ENCODE measurements at places on chromosomes 6 and 20.

GRCh38 chr6:4912559-4912958, 91.3 kb downstream of the RPP40 start:
- no peak for DNase-seq

DNA sequence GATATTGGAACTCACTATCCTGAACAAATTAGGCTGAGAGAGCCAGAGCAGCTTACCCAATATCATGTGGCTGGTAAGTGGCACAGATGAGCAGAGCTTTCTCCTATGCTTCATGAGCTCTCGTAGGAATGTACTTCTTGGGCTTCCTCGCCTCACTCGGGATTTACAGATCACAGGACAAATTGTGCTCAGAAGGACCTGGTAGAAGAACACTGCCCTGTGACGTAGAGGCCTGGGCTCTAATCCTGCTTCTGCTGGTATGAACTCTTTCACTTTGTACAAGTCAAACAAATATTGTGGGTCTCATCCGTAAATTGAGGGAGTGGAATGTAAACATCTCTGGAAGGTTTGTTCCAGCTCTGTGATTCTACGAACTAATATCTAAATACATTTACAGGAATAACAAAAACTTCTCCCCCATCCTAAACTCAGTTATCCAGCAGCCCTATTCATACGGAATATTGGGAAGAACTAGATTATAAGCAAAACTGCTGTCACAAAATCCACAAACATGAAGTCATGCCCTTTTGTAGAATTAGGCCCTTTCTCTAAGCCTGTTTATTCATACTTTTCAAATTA, 187.6 kb downstream of the CLIC5 start:
- DNase-seq, result no peak

DNA sequence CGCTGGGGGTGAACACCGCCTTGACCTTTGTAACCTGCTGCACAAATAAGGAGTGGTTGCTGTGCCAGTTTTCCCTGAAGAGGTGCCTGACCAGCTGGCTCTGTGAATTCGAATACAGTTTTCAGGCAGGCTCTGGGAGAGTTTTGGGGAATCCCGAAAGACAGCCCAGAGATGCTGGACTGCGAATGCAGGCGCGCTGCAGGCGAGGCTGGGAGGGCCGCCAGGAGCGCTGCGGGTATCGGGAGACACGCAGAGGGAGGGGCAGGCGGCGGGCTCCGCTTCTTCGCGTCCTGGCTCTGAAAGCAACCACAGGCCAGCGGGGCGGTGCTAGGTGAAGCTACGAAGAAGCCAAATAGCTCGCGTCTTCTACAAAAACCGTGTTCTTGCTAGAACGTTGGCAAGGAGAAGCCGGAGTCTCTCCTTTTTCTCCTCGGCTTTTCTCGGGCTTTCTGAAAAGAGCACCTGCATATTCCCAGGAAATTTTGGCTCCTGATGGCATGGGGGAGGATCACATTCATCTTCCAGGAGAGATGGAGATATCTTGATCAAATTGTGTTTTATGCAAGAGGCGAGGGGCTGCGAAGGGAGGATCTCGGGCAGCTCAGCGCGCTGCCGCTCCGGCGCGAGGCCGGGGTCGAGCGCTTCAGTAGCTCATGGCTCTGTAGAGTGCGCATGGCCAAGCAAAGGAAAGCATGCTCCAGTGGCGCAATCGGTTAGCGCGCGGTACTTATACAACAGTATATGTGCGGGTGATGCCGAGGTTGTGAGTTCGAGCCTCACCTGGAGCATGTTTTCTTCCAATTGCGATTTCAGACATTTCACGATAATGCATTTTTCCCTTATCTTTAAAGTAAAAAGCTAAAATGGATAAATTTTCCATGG, 158.1 kb upstream of the ZNF184 start:
- DNase-seq, result no peak

DNA sequence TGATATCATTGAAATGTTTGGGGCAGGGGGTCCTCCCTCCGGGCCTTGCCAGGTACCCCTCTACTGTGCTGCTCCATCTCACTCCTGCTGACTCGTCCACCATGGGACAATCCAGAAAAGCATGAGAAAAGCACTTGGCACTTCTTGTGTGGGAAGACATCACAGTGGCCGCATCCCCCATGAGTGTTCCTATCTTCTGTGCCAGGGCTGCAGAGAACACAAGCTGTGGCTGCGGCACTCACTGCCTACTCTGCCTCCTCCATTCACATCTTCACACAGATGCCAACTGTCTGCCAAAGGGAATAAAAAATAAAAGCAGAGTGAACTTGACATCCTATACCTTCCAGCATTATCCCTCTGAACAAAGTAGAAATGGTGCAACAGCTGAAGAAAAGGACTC, 117.4 kb upstream of the PROKR2 start:
- DNase-seq, result no peak

- no peak for DNase-seq
Measured at GRCh38 chr20:11212272-11212671, 538.5 kb upstream of the JAG1 start.
